Activated CD4-positive, alpha-beta T cell treated with anti-CD3 and anti-CD28 coated beads, Interleukin-2, amount 50 U/mL, for 24 hours (primary cell): ENCODE measurements at places on chromosomes 4 and X.

GRCh38 chr4:23631255-23631950 is 258.4 kb downstream of the PPARGC1A start:
- no peak for DNase-seq

DNA sequence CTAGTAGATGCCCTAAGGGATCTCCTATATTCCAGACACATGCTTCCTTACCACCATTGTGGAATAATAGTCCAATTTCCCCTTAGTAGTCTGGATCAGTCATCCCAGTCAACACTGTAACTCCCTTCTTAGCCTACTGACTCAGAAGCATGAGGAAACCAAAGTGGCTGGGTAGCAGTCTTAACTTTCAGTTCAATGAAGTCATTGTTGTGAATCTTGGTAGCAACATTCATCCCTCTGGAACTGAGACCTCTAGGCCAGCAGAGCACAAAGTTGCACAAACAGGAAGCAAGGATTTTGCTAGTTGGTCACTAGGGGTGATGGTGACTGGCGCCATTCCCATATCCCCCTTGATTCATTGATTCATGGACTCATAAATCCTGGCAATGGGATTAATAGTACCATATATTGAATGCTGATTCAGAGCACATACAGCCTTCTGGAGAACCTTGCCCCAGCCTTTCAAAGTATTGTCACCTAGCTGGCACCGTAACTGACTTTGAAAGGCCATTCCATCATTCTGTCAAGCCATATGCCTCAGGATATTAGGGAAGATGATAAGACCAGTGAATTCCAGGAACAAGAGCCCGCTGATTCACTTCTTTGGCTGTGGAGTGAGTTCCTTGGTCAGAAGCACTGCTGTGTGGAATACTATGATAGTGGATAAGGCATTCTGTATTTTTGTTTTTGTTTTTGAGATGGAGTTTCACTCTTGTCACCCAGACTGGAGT is 19.7 kb upstream of the GPAT3 start:
- DNase-seq = no peak

DNA sequence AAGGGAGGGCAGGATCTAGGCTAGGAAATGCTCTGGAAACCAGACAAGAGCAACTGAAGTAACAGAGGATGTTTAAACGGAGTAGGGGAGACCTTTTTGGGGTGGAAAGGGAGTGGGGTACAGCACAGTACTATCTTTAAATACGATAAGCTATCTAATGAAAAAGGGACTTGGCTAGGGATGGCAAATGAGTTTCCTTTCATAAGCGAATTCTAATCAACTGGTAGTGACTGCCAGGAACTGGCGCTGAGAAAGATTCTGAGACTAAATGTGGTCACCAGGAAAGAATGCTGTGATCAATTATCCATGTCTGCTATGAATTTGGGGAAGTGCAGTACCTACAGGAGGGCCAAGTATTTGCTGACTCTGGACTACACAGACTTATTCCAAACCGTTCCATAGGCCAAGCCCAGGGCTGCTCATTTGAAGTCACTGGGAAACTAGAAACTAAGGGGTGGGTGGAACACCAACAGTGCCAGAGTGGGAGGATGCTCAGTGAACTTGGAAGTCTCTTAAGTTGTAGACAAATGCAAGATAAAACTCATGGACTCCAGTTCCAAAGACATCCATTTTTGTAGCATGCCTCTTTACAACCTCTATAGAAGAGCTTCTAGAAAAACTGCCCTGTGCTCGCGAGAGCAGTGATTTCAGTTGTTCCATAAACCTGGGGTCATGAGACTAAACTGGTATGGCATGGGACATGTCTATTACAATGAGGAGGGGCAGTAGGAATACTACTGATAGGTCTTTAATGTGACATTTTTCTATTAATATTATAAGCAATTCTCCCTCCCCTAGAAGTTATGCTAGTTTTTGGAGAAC is 2.0 kb downstream of the TRAPPC2 start:
- no peak for DNase-seq

GRCh38 chr4:136925203-136925602 is 607.1 kb downstream of the PCDH18 start:
- no peak for DNase-seq

- DNase-seq = no peak
Measured at GRCh38 chrX:74372272-74372671, 49.0 kb upstream of the SLC16A2 start.

DNA sequence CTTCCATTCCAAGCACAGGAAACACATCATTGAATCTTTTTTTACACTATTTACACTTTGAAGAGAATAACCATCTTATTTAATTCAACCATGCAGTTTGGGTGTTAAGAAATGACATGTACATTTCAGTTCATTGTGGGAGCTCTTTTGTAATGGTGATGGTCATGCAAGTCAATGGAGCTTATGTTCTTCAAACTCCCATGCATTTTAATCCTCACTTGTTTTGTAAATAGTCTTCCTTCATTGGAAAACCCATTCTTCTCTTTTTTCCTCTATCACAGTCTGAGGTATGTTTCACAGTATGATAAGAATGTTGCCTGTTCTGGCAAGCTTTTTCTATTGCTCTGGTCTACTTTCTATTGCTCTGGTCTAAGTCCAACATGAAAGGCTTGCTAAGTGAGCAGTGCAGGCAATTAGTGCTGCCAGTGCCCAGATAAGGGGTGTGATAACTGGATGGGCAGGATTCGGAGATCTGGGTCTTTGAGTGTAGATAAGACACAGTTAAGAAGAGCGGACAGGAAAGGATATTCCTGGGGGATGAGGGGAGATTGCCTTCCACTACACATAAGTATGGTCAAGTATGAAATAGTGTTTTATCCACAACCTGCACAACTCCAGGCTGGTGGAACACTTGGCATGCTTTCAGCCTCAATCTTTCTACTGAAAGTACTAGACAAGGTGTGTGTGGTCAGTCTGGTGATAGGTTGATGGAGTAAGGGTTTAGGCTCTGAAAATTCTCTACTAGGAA is 17.1 kb downstream of the AFP start:
- DNase-seq = no peak

DNA sequence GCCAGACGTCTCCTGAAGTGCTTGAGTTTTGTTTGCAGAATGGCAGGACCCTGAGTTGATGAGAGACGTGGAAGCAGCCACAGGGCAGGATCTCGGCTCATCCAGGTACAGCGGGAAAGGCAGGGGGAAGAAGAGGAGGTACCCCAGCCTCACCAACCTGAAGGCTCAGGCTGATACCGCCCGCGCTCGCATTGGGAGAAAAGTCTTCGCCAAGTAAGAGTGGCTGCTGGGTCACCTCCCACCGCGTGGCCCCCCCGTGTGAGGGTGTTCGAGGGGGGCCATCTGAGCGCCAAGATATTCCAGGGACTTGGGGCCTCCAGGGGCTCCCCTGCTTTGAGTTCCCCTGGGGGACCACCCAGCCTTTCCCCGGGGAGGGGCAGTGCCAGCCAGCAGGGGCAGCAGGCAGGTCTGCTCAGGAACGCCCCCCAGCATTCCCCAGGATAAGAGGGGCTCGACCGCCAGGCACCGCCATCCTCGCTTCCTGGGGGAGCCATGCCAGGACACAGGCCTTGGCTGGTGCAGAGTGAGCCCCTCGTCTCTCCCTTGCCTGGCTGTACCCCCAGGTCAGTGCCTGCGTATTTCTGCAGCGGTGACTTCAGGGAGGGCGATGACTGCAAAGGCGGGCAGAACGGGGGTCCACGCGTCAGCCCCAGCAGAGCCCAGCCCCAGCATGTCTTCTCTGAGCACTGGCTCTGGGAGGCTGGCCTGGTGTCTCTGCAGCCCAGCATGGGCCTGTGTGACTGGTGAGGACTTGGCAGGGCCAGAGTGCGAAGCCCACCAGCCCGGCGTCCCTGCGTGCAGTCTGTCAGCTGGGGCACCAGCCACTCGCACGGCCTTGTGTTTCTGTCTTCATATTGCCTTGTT is 22.3 kb downstream of the NKX1-1 start:
- DNase-seq = no peak

GRCh38 chrX:54494989-54495813 is 833 bp downstream of the FGD1 start:
- DNase-seq = no peak

DNA sequence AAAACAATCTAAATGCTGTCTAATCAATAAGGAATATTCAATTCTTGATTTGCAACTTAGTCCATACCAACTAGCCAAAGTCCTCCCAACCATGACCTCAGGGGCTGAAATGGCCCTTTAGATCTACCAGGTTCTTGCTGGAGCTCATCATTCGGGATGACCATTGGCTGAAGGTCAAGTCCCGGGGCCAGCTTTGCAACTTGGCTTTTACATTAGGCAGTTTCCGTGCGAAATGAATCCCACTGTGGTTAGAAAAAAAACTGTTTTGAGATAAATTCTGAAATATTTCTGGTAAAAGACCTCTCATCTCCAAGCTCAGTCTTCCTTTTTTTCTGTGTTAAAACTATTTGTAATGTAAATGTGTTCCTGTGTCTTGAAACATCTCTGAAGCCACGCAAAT is 178.6 kb downstream of the TENM3 start:
- no peak for DNase-seq

DNA sequence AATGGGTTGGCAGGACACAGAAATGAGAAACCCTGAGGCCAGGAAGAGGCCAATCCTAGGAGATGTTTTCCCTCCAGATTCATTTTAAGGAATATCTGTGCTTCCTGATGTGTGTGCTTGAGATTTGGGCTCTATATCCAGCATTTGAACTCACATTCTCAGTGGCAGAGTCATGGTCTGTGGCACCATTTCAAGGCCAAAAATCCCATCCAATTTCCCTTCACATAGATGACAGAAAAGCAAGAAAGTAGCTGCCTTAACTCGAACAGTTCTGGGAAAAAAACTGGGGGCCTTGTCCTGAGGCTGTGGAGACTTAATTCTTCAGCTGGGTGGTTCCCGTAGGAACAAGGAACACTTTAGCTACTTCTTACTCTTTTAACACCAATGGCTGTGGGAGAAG is 27.4 kb downstream of the TAF7L start:
- DNase-seq = no peak

DNA sequence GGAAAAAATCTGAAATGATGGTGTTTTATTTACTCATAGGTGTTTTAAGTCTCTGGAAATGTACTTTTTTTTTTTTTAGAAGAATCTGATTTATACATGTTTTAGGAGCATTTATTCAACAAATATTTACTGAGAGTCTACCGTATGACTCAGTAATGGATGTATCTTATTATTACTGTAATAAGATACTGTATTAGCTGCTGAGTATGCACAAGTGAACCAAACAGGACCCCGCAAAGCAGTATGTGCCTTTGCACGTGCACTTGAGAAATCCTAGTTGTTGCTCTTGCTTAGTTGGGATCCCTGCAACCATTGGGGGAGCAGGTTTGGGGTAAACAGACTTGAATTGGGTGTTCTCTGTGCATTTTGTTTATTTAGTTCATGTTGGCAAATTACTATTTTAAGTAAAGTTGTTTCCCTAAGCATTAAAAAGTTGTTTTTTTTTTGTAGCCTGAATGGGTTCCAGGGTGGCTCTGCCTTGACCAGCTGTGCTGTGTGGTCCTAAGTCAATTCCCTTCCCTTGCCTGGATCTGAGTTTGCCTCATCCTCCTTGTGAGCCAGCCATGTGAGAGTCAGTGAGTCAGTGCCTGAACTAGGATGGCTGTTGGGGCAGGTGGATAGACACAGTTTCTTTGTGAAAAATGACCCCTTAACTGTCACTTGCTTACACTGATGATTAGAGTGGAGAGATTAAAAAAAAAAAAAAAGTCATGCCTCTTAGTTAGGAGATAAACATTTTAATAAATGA is 27.7 kb downstream of the DCUN1D4 start:
- DNase-seq = no peak

GRCh38 chr4:7313347-7313811 is 121.0 kb downstream of the SORCS2 start:
- no peak for DNase-seq

GRCh38 chr4:67087897-67088296 is 457.4 kb downstream of the CENPC start:
- peak; percentile 2 for DNase-seq

DNA sequence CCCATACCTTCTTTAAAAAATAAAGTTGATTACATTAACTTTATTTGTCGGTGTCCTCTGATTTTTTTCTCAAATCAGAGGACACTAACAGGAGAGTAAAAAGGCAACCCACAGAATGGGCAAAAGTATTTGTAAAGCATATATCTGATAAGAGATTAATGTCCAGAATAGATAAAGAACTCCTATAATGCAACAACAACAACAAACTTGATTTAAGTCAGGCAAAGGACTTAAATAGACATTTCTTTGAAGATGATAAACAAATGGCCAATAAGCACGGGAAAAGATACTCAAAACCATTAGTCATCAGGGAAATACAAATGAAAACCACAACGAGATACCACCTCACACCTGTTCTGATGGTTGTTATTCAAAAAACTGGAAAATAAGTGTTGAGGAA is 28.7 kb downstream of the DOCK11 start:
- no peak for DNase-seq

- no peak for DNase-seq
Measured at GRCh38 chrX:42818151-42818921, 40.4 kb upstream of the PPP1R2C start.

- DNase-seq = no peak
Measured at GRCh38 chr4:164408831-164409230, 345.1 kb upstream of the SMIM31 start.

DNA sequence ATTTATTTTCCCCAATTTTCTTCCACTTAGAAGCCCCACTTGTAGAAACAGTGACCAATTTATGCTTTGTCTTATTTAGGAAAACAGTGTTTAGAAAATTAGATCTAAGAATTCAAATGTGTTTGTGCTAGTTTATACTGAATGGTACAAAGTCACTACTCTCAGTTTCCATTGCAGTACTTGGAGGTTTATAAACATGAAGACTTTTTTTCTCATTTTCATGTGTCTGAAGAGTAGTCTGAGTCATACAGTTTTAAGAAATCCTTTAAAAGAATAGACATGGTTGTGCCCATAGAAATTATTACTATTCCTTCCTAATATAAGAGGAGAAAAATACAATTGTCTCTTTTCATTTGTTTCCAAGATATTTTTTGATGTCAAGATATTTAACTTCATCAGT is 458.7 kb downstream of the NAF1 start:
- DNase-seq = no peak

- no peak for DNase-seq
Measured at GRCh38 chrX:3230496-3230895, 116.0 kb downstream of the MXRA5 start.

DNA sequence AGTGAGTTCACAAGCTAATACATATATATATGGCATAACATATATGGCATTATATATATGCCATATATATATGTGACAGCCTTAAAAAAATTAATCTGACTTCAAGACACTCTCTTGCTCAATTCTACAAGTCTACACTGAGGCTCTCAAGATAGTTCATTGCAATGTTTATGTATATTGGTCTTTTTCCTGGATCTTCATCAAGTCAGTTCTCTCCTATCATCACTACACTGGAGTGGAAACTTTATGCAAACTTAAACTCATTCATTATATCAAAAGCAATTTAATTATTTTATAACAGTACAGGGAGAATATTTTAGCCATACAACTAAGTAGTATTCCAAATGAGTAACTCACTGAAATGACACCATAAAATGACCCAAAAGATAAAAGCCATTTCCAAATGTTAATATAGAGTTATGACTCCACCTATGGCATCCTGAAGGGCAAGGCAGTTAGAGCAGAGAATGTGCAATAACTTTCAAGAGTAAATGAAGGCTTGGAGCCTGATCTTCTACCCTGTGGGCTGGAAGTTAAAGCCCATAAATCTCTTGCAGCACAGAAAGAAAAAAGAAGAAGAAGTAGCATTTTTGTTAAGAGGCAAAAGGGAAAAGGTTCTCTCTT is 176.3 kb upstream of the SLIT2 start:
- DNase-seq = no peak
